Stimulated activated CD8-positive, alpha-beta memory T cell treated with anti-CD3 and anti-CD28 coated beads, Interleukin-7, amount 100 ng/mL, for 1 hour (primary cell): ENCODE measurements at places on chromosomes 7 and 10.

DNA sequence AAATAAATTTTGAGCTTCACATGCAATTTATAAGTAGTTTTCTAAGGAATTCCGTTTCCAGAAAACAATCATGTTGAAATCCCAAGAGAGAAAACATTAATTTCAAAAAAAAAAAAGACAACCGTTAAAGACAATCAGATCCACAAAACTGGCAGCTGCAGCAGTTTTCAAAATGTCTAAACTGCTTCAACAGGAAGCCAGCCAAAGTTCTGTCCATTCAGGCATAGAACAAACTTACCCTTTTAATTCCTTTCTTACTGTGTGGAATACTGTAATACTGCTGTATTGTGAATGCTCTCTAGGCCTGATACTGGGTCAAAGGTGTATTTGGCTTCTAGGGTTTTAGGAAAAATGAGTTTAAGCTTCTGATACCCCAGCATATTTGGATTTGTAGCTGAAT lies 31.6 kb downstream of the HOXA1 start:
- no peak for DNase-seq

- no peak for DNase-seq
Observed at GRCh38 chr7:83305027-83305426, 142.3 kb upstream of the PCLO start.

DNA sequence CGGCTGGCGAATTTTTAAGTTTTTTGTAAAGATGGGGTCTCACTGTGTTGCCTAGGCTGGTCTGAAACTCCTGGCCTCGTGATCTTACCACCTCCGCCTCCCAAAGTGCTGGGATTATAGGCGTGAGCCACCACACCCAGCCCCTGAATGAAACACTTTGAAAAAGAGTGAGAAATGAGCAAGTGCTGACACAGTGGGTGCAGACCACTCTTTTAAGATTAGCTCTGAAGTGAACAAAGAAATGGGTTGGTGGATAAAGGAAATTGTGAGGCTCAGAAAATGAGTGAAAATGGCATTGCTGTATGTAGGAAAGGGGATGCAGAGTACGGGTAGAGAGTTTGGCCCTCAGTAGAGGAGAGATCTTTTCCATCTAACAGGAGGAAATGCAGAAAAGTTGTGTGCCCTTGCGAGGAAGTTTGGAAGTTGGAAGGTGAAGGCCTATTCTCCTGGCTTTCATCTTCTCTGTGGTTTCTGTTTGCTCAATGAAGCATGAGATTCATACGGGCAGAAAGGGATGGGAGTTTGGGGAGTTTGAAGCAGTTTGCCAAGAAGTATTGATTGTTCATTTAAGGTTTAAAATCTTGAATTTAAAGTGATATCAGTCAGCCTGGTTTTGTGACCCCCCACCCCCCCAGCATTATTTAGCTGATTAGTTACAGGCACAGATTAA lies 11.0 kb downstream of the MAPK8 start:
- DNase-seq = no peak

GRCh38 chr10:95394161-95394880 lies 103.5 kb upstream of the PDLIM1 start:
- no peak for DNase-seq

GRCh38 chr10:4663162-4663992 lies 162.6 kb upstream of the AKR1E2 start:
- no peak for DNase-seq

DNA sequence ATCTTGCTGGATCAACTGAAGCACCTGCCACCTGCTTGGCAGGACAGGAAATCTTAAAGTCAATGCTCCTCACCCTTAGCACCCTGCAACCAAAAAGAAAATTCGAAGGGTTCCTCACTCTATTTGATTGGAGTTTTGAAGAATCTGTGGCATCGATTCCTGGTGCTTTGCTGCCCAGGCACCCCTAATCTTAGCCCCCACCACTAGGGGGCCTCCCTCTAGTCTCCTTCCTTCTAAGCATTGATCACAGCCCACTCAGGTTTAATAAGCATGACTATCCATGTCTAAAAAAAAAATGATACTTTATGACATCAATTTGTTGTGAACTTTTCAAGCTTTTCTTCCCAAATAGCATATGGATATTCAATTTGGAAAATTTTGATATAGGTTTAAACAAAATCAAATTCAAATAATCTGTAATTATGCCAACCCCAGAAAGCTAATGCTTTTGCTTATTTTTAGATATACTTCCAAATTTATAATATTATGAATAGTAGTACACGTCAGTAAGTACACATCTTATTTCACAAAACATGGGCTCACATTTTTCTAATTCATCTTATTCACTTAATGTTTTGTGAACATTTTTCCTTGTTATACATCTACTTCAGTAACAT lies 45.3 kb downstream of the NRG3 start:
- DNase-seq = no peak

DNA sequence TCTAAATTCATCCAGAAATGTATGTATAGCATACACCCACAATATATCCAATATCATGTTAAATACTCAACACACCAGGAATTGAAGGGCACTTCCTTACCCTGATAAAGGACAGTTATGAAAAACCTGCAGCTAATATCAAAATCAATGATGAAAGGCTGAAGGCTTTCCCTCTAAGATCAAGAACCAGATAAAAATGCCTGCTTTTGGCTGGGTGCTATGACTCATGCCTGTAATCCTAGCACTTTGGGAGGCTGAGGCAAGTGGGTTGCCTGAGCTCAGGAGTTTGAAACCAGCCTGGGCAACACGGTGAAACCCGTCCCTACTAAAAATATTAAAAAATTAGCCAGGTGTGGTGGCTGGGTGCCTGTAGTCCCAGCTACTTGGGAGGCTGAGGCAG lies 21.6 kb upstream of the UPP1 start:
- DNase-seq = no peak

- DNase-seq = no peak
Observed at GRCh38 chr7:33981671-33982424, 76.5 kb downstream of the BMPER start.

- no peak for DNase-seq
Observed at GRCh38 chr7:140403878-140404564, at the start of gene RAB19. RAB19 (plus strand) TSS chr7:140404058; CDS start chr7:140407647, 3,589 bp downstream.

DNA sequence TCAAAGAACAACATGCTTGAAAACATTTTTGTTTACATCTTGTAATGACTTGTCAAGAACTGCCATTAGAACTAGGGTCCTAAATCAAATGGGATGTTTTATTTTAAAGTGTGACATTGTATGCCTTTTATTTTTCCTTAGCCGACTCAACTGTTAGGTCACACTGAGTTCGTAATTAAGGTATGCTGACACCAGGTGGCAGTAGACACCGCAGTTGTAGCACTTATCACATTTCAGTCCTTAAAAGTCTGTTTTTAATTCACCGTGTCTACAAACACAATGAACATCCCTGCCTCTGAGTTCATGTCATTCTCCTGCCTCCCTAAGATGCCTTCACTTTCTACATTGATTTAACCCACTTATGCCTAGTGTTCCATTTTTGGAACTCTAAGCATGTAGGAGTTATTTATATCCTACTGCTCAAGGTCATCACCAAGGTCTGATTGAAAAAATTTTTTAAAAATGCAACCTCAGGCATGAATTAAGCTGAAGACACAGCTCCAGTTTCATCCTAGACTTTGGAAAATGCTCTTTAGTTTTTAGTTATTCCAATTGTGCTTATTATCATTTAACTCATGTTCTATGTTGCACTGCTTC lies 186.1 kb downstream of the BMPER start:
- no peak for DNase-seq

- no peak for DNase-seq
Observed at GRCh38 chr10:79336276-79336675, 11.0 kb upstream of the PPIF start.

DNA sequence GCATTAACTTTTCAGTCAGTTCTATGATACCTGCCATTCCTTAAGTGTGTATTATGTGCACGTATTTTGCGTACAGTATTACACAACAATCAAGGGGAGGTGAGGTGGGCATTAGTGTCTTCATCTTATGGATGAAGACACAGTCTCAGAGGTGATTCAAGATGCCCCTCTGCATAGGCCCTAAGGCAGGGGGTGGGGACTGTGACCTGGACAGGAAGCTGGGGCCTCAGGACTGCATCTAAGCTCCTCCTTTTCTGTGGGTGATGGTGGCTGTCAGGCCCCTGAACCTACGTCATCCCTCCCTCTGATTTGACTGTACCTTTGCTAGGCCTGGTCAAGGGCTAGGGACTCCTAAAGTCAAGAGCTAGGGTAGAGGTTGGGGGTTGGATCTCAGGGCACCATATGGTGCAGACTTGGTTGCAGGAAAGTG lies 38.9 kb downstream of the HK1 start:
- DNase-seq = no peak

DNA sequence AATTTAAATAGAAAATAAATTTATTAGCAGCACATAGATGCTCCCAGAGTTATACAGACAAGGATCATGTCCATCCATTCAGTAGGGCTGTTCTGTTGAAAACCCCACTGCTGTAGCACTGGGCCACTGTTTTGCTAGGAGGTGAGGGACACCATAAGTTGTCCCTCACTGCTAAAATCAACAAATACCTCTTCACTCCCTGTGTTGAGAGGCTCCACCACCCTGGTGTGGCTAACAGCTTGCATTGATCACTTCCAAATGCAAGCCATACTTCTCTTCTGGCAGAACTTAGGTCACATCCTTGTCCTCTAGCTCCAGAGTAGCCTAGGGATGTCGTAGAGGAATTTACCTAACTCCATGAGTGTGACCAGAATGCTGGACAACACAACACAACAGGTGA lies 55.4 kb downstream of the MDFIC start:
- no peak for DNase-seq

DNA sequence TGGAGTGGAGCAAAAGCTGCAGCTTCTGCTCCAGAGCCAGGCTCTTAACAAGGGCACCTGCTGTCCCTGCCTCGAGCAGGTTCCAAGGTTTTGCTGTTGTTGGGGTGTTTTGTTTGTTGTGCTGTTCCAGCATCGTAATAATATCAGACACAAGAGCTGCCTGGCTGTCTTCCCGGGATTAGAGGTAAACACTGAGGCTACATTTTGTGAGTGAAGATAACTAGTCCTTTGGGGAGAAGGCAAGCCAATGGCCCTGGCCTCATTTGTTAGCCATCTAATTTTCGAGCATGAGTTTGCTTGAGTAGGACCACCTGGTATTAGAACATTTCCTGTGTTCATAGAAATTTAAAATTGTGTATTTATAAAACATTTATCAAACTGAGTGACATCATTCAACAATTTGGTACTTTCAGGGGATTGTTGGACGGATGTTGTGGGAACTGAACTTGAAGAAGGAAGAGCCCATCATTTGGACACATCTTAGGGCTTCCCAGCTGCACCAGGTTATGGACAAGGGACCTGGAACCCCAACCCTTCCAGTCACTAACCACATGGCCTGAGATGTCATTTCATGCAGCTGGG lies 555.0 kb downstream of the TNS3 start:
- no peak for DNase-seq

- no peak for DNase-seq
Observed at GRCh38 chr7:15626041-15626440, 60.4 kb downstream of the MEOX2 start.

GRCh38 chr10:2929480-2930258 lies 137.7 kb upstream of the PFKP start:
- DNase-seq = no peak

GRCh38 chr7:135428879-135429278 lies 81.0 kb downstream of the CNOT4 start:
- no peak for DNase-seq
